ENCODE measurements at places on chromosomes 11 and 22. TPM values are rescaled to one million over a fixed set of nuclear protein-coding genes. Genes with fewer than 3 reads are reported as not detected.

DNA sequence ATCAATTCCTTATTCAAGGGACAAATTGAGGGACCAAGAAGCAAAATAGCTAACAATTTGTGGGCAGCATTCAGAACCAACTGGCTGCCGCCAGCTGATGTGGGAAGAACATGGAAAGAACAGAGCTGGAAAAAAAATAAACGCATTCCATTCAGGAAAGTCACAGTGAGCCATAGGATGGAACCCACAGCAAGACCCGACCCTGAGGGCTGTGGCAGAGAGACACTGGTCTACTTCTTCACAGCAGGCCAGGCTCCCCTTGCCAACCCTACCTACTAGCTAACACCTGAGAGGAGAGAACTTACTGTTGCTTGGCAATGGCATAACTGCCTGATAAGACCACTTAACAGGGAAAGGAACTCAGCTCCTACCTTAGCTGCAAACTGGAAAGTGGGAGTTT lies 123.5 kb upstream of the APOA1 start:
- H3K27me3 ChIP-seq = no peaks in the 10 kb centered on the region
- peaks cover 22% of the 10 kb centered on the region for H3K4me1 ChIP-seq

- peaks cover 2% of the 10 kb centered on the region for H3K36me3 ChIP-seq
- no peak overlapping the region for H3K4me3 ChIP-seq
- DNase-seq = no peak
- H3K4me1 ChIP-seq = no peaks in the 10 kb centered on the region
- H3K27ac ChIP-seq = no peak overlapping the region
- no peaks in the 10 kb centered on the region for H3K27me3 ChIP-seq
Observed at GRCh38 chr22:17853073-17853472, 78.8 kb upstream of the BID start.

GRCh38 chr11:93908689-93909088 lies 58.3 kb upstream of the VSTM5 start:
- no peak overlapping the region for H3K27ac ChIP-seq
- peaks cover 1% of the 10 kb centered on the region for H3K36me3 ChIP-seq
- H3K4me3 ChIP-seq = no peak overlapping the region
- peaks cover 62% of the 10 kb centered on the region for H3K27me3 ChIP-seq
- DNase-seq = no peak
- H3K4me1 ChIP-seq = peaks cover 20% of the 10 kb centered on the region

GRCh38 chr11:126839496-126839895 lies 161.1 kb downstream of the KIRREL3 start:
- no peak overlapping the region for H3K4me3 ChIP-seq
- no peaks in the 10 kb centered on the region for H3K36me3 ChIP-seq
- peaks cover 2% of the 10 kb centered on the region for H3K27me3 ChIP-seq
- no peak for DNase-seq
- H3K4me1 ChIP-seq = peaks cover 31% of the 10 kb centered on the region

DNA sequence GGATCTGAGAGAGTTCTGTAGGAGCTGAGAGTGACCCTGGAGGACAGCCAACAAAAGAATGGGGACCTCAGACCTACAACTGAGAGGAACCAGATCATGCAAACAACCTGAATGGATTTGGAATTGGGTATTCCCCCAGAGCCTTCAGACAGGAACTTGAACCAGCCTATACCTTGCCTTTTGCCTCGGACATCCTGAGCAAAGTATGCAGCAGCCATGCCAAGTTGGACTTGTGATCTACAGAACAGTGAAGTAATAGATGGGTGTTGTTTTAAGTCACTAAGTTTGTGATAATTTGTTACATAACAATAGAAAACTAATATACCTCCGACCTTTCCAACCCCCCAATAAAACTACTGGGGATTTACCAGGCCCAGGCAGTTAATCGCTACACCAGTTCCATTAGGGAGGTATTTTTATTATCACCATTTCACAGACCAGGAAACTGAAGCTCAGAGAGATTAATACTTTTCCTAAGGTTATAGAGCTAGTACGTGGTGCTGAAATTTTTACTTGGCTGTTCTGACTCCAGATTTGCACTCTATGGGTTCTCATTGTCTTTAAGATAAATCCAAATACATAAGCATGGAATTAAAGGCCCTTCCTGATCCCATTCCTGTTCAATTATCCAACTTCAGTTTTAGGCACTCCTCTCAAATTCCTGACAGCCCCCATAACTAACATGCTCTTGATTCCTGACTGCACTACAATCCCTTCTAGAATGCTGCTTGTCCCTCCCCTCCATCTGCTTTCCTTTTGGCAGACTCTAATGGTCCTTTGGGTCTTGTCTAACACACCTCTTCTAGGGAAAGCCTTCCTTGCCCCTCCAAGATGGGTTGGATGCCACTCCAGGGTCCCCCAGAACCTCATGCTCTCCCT lies 1.7 kb upstream of the RASSF10 start:
- H3K27ac ChIP-seq = no peak overlapping the region
- H3K36me3 ChIP-seq = no peaks in the 10 kb centered on the region
- H3K4me3 ChIP-seq = no peak overlapping the region
- peaks cover 21% of the 10 kb centered on the region for H3K4me1 ChIP-seq
- H3K27me3 ChIP-seq = peaks cover 93% of the 10 kb centered on the region
- DNase-seq = no peak

- H3K27me3 ChIP-seq = peaks cover 4% of the 10 kb centered on the region
- no peaks in the 10 kb centered on the region for H3K36me3 ChIP-seq
- no peaks in the 10 kb centered on the region for H3K4me1 ChIP-seq
- no peak for DNase-seq
Observed at GRCh38 chr22:48536541-48537342, 1290.9 kb downstream of the BRD1 start.

DNA sequence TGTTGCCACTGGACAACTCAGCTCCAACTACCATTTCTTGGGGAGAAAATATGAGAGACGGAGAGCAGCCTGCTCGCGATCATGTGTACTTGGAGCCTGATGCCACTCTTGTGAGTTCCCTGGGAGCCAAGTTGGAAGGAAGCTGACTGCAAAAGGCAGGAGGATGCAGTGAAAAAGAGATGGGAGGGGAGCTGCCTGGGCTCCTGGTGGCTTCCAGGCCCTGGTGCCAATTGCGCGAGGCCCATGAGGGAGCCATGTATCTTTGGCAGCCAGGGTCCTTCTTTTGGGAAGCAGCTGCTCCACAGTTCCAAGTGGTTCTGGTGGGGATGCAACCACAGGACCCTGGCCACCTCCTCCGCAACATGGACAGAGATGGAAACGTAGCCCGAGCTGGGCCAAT lies 11.1 kb downstream of the C11orf91 start:
- no peak overlapping the region for H3K27ac ChIP-seq
- peaks cover 32% of the 10 kb centered on the region for H3K4me1 ChIP-seq

DNA sequence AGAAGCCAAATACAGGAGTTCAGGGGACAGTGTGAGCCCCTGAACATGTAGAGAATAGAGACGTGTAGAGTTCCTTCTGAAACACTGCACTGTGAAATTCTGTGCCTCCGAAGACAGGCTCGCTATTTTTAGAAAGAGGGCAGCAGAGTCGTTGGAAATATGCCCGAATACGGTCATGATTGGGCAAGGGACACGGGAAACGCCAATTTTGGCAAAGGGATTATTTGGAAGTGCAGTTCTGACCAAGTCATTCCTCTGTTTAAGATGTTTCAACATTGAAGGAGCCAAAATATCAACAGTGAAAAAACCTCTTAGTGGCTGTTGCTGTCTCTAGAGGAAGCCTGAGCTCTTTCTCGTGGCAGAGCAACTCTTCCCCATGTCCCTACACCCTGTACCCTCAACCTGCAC lies 9.5 kb upstream of the CBX6 start:
- peaks cover 10% of the 10 kb centered on the region for H3K27me3 ChIP-seq
- no peak for DNase-seq
- H3K27ac ChIP-seq = no peak overlapping the region
- no peak overlapping the region for H3K4me3 ChIP-seq
- H3K4me1 ChIP-seq = peaks cover 14% of the 10 kb centered on the region

DNA sequence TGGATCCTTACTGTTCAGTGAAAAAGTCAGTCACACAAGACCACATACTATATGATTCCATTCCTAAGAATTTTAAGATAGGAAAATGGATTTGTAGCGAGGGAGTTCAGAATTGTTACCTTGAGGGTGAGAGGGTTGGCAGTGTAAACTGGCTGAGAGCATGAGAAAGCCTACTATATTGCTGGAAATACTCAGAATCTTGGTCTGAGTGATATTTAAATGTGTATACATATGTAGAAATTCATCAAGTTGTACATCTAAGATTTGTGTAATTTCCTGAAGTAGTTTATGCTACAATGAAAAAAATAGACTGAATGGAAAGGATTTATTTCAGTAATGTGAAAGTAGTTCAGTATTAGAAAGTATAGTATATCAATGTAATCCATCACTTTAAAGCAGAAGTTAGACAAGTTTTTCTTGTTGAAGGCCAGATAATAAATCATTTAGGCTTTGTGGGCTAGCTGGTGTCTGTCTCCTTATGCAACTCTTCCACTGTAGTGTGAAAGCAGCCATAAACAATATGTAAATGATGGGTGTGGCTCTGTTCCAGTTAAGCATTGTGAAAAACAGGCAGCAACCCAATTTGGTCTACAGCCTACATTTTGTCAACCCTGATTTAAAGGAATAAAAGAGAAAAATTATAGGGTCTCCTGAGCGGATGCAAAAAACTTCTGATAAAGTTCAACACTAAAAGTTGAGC lies 127.2 kb upstream of the THY1 start:
- H3K36me3 ChIP-seq = no peaks in the 10 kb centered on the region
- DNase-seq = no peak
- no peak overlapping the region for H3K27ac ChIP-seq
- H3K4me3 ChIP-seq = no peak overlapping the region
- H3K4me1 ChIP-seq = peaks cover 6% of the 10 kb centered on the region

OR4D5 gene
- total RNA-seq = not detected

GAL3ST1 gene
- total RNA-seq = 0.40 TPM

DDI1 gene
- not detected for total RNA-seq
